ENCODE measurements at places on chromosomes 1 and 21.
A peak's percentile ranks its signal among the peaks of the same experiment; 100 is the strongest.

DNA sequence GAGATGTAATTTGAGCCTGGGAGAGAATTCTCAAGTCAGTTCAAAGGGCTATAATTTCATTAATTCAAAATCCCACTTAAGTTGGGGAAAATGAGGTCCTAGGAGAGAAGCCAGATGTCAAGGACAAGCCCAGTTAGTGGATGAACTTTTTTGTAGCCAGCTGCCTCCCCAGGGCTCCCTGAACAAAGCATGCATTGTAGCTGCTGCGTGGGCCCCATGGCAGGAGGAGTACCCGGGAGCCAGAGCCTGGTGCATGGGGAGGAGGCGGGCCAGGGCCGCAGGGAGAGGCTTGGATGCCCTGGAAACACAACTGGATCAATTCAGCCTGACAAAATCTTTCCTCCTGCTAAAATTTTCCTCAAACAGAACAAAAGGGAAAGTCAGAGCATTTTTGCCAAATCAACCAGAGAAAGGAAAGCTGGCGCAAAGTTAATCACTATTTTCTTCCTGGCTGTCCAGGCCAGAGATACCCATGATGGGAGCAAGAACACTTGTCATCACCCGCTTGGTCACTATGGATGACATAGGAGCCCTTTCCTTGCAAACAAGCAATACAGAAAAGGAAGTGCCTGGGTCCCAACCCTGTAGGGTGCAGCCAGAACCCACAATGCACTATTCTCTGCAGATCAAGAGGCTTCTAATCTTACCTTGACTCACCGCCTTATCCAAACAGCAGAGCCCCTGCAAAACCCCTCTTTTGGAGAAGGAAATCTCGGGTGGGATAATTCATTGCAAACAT lies 248.1 kb upstream of the RAB4A start:
- no peak for DNase-seq

- peak; percentile 19 for DNase-seq
Observed at GRCh38 chr1:24955161-24955560, 25.1 kb upstream of the RUNX3 start.

DNA sequence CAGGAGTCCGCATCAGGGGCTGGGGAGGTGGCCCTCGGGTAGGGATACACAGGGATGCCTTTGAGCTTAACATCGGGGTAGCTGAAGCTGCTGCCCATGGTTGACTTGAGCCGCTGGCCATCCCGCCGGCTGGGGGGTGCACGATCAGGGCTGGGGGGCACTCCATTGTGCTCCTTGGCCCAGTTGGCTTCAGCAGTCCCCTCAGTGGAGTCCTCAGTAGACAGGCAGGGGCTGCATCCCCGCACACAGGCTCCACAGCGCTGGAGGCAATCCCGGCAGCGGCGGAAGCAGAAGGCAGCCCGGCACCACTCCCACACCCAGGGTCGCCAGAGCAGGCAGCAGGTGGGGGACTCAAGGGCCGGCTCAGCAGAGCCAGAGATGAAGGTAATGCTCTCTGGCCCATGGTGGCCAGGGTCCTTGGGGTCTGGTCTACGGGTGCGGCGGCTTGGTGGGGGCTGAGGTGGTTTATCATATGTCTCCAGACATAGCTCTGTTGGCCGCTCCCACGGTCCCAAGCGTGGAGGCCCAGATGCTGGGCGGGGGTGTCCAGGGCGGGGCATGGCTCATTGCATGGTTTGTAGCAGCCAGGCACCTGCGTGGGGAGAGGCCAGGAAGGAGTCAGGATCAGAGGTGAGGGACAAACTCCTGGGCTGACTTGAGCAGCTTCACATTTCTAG lies 8.3 kb downstream of the KDF1 start:
- no peak for DNase-seq

DNA sequence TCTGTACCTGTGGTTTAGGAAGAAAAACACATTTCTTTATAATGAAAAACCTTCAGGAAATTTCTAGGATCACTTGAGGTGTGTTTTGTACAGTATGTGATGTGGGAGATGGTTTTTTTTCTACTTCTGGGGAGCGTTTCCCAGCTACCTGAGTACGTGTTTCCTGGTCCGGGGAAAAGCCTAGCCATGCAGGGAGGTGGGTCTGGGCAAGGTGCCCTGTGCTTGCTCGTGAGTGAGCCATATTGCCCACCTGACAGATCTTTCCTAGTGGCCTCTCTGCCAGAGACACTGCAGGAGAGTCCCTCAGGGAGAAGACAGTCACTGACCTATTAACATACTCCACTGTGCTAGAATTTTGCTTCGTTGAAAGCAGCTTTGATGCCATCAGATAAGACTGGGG lies 41.3 kb downstream of the TRPM2 start:
- no peak for DNase-seq
